ENCODE measurements at places on chromosomes 3 and 15.
A peak's percentile ranks its signal among the peaks of the same experiment; 100 is the strongest.

- DNase-seq = no peak
Measured at GRCh38 chr15:81945014-81945615, 100.7 kb downstream of the MEX3B start.

- DNase-seq = no peak
Measured at GRCh38 chr3:185175370-185175987, 22.6 kb upstream of the C3orf70 start.

DNA sequence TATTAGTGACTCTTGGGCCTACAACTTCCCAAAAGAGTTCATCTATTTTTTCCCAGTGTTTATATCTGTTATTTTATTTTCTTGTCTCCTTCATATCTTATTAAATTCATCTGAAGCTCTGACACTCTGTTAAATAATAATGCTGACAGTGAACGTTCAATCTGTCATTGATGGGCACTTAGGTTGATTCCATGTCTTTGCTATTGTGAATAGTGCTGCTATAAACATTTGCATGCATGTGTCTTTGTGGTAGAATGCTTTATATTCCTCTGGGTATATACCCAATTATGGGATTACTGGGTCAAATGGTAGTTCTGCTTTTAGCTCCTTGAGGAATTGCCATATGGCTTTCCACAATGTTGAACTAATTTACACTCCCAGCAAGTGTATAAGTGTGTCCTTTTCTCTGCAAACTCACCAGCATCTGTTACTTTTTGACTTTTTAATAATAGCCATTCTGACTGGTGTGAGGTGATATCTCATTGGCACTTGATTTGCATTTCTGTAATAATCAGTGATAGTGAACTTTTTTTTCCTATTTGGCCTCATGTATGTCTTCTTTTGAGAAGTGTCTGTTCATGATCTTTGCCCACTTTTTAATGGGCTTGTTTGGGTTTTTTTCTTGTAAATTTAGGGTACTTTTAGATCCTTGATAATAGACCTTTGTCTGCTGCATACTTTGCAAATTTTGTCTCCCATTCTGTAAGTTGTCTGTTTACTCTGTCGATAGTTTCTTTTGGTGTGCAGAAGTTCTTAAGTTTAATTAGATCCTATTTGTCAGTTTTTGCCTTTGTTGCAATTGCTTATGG lies 122.5 kb downstream of the LEKR1 start:
- no peak for DNase-seq

- no peak for DNase-seq
Measured at GRCh38 chr3:73504239-73504638, 120.5 kb downstream of the PDZRN3 start.

- no peak for DNase-seq
Measured at GRCh38 chr15:89140595-89140994, 52.3 kb downstream of the ABHD2 start.

DNA sequence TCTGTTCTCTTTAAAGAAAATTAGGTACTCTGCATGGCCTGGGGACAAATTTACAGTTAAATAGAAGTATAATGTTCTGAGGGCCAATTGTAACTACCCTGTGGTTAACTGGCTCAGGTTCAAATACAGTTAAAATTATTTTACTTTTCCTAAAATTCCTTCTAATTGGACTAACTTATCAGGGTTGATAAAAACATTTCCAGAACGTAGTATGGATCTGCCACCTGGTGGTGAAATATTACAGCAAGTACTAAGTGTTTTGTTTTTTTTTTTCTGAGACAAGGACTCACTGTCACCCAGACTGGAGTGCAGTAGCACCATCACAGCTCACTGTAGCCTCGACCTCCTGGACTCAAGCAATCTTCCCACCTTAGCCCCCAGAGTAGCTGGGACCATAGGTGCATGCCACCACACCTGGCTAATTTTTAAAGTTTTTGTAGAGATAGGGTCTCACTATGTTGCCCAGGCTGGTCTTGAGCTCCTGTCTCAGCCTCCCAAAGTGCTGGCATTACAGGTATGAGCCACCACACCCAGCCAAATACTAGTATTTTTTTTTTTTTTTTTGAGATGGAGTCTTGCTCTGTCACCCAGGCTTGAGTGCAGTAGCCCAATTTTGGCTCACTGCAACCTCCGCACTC lies 29.2 kb downstream of the NEO1 start:
- DNase-seq = peak; percentile 61

GRCh38 chr3:47663630-47664240 lies 85.1 kb upstream of the CSPG5 start:
- DNase-seq = no peak

DNA sequence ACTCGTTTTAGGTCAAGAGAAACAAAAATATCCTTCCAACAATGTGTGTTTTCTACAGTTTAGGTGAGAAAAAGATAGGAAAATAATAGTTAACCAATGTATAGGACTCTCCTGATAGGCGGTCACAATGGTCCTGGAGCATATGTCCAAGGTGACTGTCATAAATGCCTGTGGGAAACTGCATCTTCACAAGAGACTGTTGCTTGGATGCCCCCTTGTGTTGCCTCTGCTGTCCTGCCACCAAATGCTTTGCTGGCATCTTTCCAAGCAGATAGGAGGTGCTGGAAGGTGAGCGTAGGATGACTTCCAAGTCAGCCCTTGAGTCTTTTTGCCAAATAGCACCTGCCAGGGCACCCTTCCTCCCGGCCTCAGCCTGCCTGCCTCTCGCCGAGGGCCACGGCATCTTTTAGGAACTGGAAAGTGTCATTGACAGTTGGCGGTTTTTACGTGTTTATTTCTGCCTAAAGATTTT lies 24.1 kb upstream of the SACM1L start:
- peak; percentile 74 for DNase-seq

GRCh38 chr3:12062605-12063004 lies 58.4 kb downstream of the SYN2 start:
- DNase-seq = no peak

- DNase-seq = no peak
Measured at GRCh38 chr3:131047582-131047981, 20.9 kb downstream of the NEK11 start.
